Epithelial cell of proximal tubule (primary cell): ENCODE measurements at places on chromosomes 5 and 9.

GRCh38 chr5:112697833-112698232 lies 39.9 kb upstream of the APC start:
- DNase-seq: no peak

DNA sequence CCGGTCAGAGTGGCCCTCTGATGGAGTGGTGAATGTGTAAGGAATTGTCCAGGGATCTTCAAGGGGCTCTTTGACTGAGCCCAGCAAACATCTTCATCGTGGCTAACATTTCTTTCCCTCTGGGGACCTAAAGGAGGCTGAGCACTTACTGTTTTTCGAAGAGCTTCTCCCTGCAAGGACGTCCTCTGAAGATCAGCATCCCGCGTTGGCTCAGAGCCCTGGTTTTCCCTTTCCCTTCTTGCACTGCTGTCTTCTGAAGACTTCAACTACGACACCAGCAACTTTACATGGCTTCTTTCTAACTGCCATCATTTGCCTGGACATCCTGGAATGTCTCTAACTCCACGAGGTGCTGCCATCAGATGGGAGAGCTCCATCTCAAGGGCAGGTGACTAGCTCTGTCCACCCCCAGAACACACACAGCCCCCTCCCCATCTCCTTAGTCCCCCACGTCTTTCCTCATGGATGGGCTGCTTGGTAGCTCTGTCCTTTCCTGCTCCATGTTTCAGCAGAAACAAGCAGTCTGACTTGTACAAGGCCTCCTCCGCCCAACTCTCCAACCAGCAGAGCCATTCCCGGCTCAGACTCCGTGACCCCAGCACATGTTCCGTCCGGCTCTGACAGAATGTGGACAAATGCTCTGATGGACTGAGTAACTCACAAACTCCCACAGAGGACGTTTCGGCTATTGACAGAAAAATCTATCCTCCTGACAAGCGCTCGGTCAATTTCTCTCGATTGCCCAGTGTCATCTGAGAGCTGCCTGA lies 17.1 kb downstream of the SHB start:
- DNase-seq: no peak

DNA sequence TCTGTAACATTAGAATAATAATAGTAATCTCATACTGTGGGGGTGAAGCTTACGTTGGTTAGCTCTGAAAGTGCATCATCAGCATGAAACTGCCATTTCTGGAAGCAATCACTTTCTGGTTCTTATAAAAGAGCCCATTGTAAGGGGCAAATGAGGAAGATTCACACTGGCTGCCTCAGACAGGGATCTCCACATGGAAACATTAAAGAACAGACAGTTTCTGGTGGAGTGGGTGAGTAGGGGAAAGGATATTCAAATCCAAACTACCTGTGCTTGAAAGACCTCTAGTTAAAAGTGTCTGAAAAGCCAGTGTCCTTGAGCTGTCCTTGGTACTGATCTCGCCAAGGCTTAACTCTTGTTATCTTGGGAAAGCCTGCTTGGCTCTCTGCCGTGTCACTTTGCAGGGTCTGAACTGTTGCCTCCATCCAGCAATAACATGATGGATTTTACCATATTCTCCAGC lies 19.1 kb upstream of the SLC31A2 start:
- DNase-seq: no peak

GRCh38 chr5:155434681-155435080 lies 421.1 kb downstream of the KIF4B start:
- DNase-seq: no peak

- DNase-seq: no peak
Measured at GRCh38 chr5:131466171-131466766, 168.8 kb downstream of the RAPGEF6 start.
